H9 (cell line): ENCODE measurements at places on chromosomes 4 and X. TPM values are rescaled to one million over a fixed set of nuclear protein-coding genes. Genes with fewer than 3 reads are reported as not detected.

The CXCL8 gene
- not detected in 2 replicates for total RNA-seq

The OTUD6A gene
- 0.18 TPM in 1 of 2 replicates, not detected in the other for total RNA-seq

The SPACA5 gene
- total RNA-seq, result not detected in 2 replicates

The TMPRSS11F gene
- not detected in 2 replicates for total RNA-seq

The F9 gene
- not detected in 2 replicates for total RNA-seq

The MBNL3 gene
- 2.4 and 2.6 TPM in 2 replicates for total RNA-seq

The ANXA10 gene
- not detected in 2 replicates for total RNA-seq

The ZNF630 gene
- 1.2 and 1.5 TPM in 2 replicates for total RNA-seq

The TMEM47 gene
- total RNA-seq, result 26.0 and 26.4 TPM in 2 replicates

The TMEM154 gene
- total RNA-seq, result 0.77 and 1.7 TPM in 2 replicates

The ARHGAP24 gene
- 0.13 and 0.37 TPM in 2 replicates for total RNA-seq

The TLR10 gene
- total RNA-seq, result not detected in 2 replicates
